ENCODE measurements at places on chromosomes 5 and 9.

GRCh38 chr5:89087128-89087527 lies 204.1 kb upstream of the MEF2C start:
- no peak for DNase-seq

DNA sequence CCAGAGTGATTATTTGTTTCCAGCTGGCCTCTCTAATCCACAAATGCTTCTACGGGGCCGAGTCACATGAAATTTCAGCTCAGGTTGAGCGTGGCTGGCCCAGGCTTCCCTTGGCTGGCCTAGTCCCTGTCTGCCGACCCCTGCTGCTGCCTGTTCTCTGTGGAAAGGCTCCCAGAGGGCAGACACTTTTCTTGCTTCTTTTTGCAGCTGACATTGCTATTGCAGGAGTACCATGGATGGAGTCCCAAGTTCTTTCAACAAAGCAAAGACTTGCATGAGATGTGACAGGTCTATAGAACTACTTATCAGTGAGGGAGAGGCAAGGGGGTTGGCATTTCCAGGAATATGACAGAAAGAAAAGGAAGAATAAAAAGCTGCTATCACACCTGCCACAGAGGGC lies 287.4 kb upstream of the ARRDC3 start:
- no peak for DNase-seq

DNA sequence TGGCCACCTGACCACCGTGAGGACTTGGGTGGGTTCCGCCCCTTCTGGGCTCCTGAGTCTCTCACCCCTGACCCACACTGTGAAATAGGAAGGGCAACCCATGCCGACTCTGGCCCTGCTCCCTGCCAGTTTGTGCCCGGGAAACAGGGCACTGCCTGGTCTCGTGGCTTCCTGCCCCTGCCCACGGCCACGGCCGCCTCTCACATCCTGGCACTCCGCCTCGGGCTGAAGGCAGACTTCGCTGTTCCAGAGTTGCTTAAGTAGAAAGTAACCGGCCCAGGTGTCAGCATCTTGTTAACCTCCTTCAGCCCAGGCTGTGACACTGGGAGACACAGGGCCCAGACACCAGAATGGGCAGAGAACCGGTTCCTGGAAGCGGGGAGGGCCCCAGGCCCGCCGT lies 68.7 kb upstream of the RNU6ATAC start:
- no peak for DNase-seq

DNA sequence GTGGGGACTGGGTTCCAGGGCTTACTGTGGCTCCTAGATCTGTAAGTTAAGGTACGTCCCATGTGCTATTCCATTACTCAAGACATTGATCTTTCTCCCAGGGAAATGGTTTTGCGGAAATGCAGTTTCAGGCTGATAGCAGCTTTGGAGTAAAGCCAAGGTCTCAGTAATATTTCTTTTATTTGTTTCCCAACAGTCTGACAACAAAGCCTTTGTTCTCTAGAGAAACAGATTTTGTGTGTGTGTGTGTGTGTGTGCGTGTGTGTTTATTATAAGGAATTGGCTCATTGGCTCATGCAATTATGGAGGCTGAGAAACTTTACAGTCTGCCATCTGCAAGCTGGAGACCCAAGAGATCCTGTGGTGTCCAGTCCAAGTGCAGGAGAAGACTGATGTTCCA lies 12.1 kb upstream of the POC5 start:
- DNase-seq: no peak

DNA sequence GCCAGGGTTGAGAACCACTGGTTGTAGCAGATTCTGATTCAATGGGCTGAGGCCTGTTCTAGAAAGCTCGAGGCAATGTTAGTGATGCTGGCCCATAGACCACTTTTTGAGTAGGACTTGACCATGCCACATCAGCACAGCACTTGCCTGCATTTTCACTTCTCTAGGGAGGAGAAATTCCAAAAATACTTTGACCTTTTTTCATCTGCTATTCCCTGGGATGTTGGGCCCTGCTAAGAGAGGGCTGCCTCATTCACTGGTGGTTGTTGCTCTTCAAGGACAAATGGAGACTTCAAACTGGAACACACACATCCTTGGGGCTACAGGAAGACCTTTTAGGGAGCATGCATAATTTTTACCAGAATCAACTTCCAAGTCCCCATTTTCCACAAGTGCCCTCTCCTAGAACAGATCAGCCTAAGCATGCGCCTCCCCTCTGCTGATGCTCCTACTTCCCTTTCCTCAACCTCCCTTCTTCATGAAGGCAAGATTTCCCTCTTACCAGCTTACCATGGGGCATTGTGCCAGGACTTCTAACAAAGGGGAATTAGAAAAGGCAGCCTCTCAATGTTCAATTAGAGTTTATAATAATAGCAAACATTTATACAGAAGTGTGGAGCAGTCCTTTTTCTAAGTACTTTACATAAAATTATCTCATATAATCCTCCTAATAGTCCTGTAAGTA lies 12.7 kb upstream of the TGFBI start:
- no peak for DNase-seq

- no peak for DNase-seq
Measured at GRCh38 chr9:27818348-27818747, 245.1 kb upstream of the C9orf72 start.

GRCh38 chr9:88477300-88477751 lies 57.7 kb upstream of the NXNL2 start:
- peak; percentile 82 for DNase-seq

Data from AG20443 (cell line).